ENCODE measurements at places on chromosomes 16 and 17. TPM values are rescaled to one million over a fixed set of nuclear protein-coding genes. Genes with fewer than 3 reads are reported as not detected.

GRCh38 chr17:80785477-80786178, 206.0 kb upstream of the CHMP6 start:
- no peak for DNase-seq

- no peak for DNase-seq
Measured at GRCh38 chr17:4947010-4947410, 1.3 kb downstream of the PFN1 start.

GRCh38 chr17:55266958-55267688, 2.4 kb downstream of the HLF start:
- DNase-seq, result no peak

DNA sequence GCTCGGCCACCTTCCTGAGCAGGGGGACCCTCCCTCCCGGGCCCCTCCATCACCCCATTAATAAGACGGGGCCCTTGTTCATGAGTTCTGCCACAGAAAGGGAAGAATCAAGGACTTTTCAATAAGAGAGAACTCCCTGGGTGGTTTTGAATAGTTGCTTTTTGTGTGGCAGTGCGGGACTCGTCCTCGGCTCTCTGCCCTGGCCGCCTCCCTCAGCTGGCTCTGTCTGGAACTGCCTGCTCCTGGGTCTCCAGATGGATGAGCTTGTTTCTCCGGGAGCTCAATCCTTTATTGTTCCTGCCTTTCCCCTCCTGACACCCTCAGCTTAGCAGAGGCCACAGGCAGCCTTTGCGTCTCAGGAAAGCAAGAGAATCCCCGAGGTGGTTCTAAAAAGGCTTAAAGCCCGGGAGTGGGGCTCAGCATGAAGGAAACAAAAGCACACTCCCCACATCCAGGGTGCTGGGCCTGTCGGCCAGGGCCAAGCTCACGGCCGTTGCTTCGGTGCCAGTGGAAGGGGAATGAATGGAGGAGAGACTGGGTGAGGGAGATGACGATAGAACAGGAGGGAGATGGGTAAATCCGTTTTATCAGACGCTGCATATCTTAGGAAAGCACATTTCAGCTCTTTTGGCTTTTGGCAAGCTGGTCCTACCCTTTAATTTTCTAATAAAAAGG, 60.2 kb downstream of the RAI1 start:
- DNase-seq, result peak; percentile 26

GRCh38 chr17:4759776-4760236, 11.9 kb upstream of the TM4SF5 start:
- no peak for DNase-seq

Gene HAP1
- polyA plus RNA-seq, result 0.07 TPM

- no peak for DNase-seq
Measured at GRCh38 chr17:48494335-48494734, 36.5 kb downstream of the HOXB1 start.

GRCh38 chr16:29826342-29826695, 6.1 kb downstream of the MVP start:
- DNase-seq, result no peak

DNA sequence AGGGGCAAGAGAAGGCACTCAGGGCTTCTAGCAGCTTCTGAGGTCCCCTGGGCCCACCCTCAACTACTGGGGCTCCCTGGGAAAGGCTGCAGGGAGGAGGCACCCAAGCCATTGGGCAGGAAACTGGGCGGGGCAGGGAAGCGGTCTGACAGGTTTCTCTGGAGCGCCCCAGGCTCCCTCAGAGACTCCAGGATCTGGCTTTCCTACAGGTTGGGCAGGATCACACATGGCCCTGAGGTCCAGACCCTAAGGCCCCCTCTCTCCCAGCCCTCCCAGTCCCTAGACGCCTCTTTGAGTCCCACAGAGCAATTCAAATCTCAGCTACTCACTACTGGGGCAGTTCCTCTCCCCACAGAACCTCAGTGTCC, 14.3 kb downstream of the JUP start:
- DNase-seq, result no peak

DNA sequence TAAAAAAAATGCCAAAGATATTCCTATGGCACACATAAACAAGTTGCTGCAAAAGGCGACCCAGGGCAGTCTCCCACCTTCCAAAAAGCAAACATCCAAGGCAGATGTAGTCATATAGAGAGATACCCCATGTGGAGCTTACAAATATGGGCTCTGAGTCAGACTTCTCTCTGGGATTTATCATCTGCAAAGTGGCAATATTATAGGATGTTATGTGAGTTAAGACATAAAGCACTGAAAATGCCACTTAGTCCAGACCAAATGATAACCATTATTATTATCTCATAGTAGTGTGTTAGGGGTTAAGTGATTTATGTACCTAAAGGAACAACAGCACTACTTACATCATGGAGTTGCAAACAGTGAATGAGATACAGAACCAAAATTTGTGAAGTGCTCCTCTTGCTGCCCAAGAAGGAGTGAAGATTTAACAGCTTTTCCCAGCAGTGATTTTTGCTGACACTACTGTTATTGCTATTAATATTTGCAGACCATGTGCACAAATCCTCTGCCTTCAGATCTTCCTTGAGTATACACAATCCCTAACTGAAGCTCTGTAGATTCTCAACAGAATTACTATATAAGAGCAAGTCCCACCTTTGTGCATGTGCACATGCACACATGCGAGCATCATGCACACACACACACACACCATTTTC, 560.0 kb upstream of the SALL1 start:
- no peak for DNase-seq

Gene SLC12A3
- polyA plus RNA-seq, result not detected

- DNase-seq, result peak; percentile 88
Measured at GRCh38 chr17:53032861-53033271, 789.9 kb upstream of the KIF2B start.

DNA sequence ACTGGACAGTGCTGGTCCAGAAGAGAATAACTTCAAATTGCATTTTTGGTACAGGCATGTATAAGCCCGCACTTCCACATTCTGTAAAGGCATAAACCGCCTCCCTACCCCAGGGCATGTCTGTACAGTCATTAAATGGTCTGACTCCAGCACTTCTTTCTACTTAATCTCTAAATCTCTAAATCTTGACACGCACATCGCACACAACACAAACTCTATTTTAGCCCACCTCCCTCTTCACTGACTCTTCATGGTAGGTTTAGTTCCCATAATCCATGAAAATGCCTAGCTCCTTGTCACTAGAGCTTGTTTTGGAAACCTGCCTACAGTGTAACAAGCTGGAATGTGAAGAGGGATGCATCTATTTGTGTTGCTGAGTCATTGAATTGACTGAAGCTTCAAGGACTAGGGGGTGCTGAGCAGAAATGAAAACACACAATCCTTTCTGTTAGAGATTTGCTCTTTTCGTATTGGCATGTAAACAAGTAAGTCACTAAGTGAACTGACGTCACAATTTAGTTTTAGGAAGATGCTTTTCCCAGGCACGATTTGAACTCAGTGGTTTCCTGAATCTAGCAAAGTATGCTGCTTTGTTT, 1.6 kb upstream of the DUSP14 start:
- DNase-seq, result peak; percentile 93

Gene TMEM132E
- polyA plus RNA-seq, result not detected

Gene WNK4
- polyA plus RNA-seq, result 0.48 TPM

- DNase-seq, result no peak
Measured at GRCh38 chr16:65895906-65896305, 470.6 kb upstream of the CDH5 start.

DNA sequence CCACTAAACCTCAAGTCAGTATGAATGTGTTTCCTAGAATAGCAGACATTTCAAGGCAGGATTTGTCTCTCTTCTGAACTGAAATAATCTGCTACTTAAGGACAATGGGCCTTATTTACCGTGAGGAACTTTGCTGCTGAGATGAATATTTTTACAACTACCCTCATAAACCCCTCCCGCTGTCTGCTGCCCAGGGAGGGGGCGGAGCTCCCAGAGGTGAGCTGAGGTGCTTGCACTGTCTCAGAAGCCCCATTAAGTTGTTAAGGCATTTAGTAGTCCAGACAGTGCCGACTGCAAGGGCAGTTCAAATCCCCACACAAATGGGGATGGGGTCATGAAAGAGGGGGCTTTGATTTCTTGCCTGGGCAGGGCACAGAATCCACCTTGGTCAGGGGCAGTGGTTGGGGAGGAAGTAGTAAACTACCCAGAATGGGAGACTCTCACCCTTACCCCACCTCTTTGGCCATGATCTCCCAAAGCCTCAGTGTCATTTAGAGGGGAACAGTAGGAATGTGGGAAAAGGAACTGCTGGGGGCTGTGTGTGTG, 19.2 kb downstream of the HNF1B start:
- no peak for DNase-seq
